ENCODE measurements at places on chromosomes 16 and 17.

DNA sequence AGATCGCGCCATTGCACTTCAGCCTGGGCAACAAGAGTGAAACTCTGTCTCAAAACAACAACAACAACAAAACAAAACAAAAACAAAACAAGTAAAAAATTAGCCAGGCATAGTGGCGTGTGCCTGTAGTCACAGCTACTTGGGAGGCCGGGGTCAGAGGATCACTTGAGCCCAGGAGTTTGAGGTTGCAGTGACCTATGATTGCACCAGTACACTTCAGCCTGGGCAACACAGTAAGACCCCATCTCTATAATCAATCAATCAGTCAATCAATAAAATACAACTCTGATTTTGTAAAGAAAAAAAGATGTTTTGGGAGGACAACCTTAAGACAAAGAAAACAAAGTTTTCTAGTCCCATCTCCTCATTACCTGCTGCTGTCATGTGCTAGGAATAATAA, 51.9 kb downstream of the MARCHF10 start:
- no peak for DNase-seq

DNA sequence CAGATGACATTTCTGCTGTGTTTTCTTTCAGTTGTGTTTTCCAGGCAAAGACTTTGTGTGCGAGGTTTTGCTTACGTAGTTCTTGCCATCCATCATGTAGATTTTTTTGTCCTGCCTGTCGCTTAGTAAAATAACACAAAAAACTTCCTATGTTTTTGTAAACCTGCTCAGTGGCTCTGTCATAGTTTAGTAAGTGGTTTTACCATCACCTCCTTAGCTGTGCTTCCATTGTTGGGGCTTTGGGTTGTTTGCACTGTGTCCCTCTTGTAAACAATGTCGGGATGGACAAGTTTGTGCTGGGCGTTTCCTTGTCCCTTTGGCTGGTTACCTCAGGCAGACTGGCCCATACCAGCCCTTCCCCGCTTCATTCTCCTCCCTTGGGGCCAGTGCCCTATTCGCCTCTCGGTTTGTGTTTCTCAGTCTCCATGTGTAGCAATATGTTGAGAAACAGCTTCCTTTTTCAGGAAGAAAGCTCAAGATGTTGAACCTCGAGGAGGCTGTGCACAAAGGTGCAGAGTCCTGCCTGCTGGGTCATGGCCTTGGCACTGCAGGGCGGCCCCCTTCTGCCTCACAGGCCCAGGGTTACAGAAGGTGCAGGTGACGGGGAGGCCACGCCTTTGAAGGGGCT, 74.6 kb downstream of the KSR1 start:
- no peak for DNase-seq

- no peak for DNase-seq
Observed at GRCh38 chr17:9934331-9934730, 29.3 kb upstream of the RCVRN start.

DNA sequence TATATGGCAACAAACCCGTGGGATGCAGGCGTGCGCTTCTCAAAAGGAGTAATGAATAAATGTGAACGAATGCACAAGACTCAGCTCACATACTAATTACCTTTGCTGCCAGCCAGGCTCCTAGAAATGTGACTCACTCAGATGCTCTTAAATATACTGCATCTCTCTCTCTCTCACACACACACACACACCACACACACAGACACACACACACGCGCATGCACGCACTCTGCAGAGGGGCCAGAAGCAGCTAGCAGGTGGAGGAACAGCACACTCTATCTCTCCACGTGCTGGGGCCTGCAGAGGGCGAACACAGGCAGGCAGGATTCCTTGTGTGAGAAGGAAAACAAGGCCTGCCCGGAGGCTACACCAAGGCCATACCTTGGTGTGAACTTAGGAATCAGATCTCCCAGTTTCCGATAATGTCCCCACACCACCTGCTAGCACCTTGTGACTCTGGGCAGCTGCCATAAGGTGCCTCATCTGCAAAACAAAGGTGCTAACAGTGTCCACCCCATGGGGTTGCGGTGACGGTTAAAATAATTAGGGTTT, 5.3 kb downstream of the GPRC5B start:
- DNase-seq: peak; percentile 22

DNA sequence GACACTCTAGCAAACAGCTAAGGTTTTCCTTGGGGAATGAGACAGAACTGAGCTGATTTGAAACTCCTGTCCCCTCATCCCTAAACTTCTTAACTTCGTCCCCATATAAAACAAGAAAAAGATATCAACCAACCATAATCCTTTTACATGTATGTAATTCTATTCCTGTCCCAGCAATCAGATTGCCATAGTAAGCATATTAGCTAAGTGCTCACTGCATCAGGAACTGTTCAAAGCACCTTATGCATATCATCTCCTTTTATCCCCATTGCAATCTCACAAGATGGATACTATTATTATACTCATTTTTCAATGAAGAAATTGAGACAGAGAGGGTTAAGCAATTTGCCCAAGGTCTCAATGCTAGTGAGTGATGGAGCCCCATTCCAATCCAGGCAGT, 6.8 kb downstream of the KIF18B start:
- DNase-seq: no peak

- peak; percentile 91 for DNase-seq
Observed at GRCh38 chr17:1762901-1763898, 1.3 kb downstream of the SERPINF1 start.

GRCh38 chr16:16017812-16018211, 68.4 kb downstream of the ABCC1 start:
- DNase-seq: no peak

- no peak for DNase-seq
Observed at GRCh38 chr16:56865394-56866062, 521 bp downstream of the SLC12A3 start.

GRCh38 chr17:83084621-83085056, 5.2 kb downstream of the METRNL start:
- DNase-seq: no peak

DNA sequence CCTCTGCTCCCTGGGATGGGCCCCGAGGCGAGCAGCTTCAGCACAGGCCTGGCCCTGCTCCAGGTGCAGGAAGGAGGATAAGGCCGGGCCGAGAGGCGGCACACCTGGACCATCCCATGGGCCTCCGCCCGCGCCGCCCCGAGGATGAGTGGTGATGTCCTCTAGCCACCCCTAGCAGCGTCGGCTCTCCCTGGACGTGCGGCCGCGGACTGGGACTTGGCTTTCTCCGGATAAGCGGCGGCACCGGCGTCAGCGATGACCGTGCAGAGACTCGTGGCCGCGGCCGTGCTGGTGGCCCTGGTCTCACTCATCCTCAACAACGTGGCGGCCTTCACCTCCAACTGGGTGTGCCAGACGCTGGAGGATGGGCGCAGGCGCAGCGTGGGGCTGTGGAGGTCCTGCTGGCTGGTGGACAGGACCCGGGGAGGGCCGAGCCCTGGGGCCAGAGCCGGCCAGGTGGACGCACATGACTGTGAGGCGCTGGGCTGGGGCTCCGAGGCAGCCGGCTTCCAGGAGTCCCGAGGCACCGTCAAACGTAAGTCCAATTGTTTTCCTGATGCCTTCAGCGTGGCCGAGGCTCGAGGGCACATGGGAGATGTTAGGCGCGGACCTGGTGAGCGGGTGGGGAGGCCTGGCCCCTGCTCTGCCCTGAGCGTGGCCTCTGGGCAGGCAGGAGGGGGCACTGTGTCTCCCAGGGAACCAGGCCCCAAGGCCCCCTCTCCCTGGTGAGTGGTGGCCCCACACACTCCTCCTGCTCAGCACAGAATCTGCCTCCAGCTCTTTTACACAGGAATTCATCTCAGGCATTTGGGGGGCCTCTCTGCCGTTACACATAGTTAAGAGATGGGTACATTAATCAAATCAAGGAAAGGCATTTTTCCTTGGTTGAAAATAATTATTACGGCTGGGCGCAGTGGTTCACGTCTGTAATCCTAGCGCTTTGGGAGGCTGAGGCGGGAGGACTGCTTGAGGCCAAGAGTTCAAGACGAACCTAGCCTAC, 855 bp downstream of the TMEM204 start:
- peak; percentile 50 for DNase-seq

DNA sequence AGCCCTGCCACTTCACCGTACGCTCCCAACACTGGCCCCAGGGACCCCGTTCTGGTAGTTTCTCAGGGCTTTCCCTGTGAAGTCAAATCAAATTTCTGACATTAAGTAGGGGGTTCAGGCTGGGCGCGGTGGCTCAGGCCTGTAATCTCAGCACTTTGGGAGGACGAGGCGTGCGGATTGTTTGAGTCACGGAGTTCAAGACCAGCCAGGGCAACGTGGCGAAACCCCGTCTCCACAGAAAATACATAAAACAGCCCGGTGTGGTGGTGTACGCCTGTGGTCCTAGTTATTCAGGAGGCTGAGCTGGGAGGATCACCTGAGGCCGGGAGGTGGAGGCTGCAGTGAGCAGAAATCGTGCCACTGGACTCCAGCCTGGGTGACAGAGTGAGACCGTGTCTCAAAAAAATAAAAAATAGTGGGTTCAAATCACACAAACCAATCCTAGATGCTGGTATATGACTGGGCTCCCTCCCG, 632 bp downstream of the CYBC1 start:
- DNase-seq: no peak

- DNase-seq: no peak
Observed at GRCh38 chr16:88995194-88995593, 18.2 kb upstream of the CBFA2T3 start.

DNA sequence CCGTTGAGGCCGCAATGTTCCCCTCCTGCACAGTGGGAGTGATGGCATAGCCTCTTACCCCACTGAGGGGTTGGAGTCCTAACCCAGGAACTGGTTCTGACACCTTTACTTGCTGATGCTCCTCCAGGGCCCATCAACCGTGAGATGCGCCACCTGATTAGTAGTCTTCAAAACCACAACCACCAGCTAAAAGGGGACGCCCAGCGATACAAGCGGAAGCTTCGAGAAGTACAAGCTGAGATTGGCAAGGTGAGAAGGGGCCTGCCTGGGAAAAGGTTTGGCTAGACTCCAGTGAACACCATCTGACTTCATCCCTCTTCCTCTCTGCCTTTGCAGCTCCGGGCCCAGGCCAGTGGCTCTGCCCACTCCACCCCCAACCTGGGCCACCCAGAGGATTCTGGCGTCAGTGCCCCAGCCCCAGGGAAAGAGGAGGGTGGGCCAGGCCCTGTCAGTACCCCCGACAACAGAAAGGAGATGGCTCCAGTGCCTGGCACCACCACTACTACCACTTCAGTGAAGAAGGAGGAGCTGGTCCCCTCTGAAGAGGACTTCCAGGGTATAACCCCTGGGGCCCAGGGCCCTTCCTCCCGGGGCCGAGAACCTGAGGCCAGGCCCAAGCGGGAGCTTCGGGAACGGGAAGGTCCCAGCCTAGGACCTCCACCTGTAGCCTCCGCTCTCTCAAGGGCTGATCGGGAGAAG, 5.8 kb downstream of the RNF40 start:
- no peak for DNase-seq

GRCh38 chr16:69773260-69773947, 11.3 kb downstream of the WWP2 start:
- no peak for DNase-seq

DNA sequence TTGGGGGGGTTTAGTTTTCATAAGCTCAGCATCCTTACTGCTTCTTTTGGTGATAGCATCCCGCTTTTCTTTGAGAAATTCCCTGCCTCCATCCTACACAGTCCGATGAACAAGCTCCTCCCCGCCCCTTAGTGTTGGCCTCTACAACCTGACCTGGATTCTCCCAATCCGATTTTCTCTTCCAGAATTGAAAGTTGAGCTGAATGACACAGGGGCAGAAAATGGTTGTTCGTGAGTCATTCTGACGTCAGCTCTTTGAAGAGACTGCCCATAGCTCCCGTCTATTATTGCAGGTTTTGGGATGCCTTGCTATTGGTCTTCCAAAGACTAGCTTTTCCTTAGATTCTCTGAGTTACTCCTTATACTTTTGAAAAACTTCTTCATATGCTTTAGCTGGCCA, 279.7 kb downstream of the SLC39A11 start:
- peak; percentile 59 for DNase-seq

GRCh38 chr17:82737967-82738877, 2.8 kb downstream of the FN3K start:
- no peak for DNase-seq

GRCh38 chr17:17907469-17907868, 64.7 kb downstream of the TOM1L2 start:
- DNase-seq: no peak

DNA sequence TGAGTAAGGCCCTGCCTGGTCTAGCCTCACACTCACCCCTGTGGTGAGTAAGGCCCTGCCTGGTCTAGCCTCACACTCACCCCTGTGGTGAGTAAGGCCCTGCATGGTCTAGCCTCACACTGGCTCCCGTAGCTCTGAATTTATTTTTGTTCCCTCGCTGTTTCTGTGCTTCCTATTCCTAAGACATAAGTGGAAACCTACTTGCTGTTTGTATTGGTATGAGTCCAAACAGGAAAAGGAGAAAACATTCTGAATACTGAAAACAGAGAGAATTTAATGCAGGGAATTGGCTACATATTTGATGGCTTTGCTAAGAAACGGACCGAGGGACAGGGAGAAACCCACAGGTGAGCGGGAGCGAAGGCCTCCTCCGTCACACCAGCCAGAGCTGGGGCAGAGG, 267.8 kb downstream of the FOXL1 start:
- no peak for DNase-seq

DNA sequence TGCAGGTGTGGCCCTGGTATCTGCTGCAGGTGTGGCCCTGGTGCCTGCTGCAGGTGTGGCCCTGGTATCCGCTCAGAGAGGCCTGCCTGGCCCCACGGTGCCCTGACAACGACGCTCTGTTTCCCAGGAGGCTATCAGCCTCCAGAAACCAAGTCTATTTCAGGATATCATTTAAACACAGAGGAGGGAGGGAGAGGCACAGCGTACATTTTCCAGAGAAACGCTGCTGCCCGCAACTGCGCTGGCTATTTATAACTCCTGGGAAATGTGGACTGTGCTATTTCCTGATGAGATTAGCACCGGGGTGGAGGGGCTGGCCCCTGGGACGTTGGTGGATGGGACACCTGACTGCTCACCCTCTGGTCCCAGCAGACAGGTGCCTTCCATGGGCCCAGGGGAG, 22.5 kb downstream of the TIMM22 start:
- DNase-seq: no peak
